IPS-NIHi11 (cell line): ENCODE measurements at places on chromosomes 7 and 10.

GRCh38 chr7:119232091-119232490, 1007.6 kb downstream of the ANKRD7 start:
- no peak for DNase-seq

DNA sequence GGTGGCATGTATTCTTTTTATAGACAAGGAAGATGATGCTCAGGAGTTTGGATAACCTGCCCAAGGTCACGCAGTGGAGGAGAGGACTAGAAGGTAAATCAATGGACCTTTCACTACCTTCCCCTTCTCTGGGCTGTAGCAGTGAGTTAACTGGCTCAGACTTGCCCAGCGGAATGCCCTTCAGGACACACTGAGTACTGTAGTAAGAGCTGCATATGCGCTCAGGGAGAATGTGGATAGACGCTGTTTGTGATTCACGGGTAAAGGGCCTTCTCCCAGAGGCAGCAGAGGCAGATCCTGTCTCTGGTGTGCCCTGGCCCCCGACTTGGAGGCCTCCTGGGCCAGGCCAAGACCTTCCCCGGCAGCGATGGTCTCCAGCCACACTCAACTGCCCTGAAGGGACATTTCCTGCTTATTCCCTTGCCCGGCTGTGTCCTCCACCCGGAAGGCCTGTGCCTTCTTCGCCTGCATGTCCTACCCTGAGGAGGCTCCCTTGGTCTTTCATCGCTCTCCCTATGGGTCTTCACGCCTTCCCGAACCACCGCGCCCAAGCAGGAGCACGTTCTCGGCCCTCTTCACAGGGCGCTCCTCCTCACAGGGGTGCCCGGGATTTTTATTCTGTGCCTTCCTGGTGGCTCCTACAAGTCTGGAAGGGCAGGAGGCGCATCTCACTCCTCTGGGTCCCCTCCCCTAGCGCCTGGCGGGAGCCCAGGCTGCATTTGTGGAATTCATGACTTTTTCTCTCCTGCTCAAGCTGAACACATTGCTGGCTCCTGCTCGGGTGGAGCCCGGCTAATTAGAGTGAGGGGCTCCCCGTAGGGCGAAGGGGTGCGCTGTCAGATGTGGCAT, 1.8 kb upstream of the IKZF1 start:
- no peak for DNase-seq

DNA sequence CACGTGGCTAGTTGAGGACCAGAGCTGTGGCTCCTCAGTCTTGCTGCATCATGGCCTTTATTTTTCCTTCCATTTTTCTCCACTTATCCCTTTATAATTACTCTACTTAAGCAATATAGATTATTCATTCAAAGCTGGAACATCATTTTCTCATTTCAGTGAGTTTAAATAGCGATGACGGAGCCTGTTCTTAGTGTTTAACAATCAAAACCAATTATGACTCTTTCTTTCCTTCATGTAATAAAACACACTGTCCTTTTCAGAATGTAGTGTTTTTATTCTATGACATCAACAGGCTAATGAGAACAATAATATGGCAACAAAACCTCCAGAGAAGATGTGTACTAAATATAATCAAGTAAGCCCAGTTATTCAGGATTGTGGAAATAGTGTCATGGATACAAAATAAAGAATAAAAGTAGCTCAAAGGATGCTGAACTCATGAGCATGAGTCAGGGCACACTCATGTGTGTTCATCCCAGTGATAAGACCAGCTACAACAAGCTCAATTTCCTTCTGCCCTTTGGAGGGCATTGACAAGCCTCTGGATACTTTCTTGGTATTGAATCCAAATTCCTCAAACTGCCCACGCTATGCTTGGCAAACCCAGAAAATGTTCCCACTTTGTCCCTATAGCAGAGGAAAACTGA, 188.4 kb downstream of the CYP26A1 start:
- no peak for DNase-seq

- no peak for DNase-seq
Observed at GRCh38 chr7:4822677-4823076, 39.2 kb downstream of the PAPOLB start.

GRCh38 chr7:142793156-142793555, 22.4 kb downstream of the PRSS2 start:
- DNase-seq = no peak

DNA sequence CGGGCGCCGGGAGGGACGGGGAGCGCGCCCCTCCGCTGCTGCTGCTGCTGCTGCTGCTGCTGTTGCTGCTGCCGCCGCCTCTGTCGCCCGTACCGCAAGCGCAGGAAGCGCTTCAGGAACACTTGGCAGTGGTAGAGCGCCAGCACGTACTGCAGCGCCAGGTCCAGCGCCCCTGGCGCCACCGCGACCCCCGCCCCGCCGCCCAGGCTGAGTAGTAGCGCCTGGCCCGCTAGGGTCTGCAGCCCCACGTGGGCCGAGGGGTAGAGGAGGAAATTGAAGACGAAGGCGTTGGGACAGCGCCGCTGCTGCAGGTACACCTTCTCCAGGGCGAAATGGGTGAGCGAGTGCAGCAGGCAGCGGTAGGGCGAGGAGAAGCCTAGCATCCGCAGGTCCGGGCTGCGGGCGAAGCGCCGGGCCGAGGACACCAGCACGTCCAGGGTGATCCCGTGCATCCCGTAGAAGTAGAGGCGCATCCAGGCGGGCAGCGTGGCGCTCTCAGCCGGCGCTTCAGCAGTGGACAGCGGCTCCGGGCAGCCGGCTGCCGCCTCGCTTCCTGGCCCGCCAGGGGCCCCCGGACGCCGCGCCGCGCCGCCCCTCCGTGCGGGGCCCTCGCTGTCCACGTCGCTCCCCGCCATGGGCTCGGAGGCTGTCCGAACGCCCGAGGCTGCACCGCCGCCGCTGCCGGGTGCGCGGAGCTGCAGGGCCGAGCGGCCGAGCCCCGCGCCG, at the start of gene TMEM229A:
Gene TMEM229A (minus strand): TSS at position 699 of the 726 bp plus-strand sequence. CDS start 64 bp downstream, at position 635.
- DNase-seq = peak; percentile 77

GRCh38 chr10:88800152-88801125, 2.1 kb upstream of the LIPM start:
- DNase-seq = no peak

DNA sequence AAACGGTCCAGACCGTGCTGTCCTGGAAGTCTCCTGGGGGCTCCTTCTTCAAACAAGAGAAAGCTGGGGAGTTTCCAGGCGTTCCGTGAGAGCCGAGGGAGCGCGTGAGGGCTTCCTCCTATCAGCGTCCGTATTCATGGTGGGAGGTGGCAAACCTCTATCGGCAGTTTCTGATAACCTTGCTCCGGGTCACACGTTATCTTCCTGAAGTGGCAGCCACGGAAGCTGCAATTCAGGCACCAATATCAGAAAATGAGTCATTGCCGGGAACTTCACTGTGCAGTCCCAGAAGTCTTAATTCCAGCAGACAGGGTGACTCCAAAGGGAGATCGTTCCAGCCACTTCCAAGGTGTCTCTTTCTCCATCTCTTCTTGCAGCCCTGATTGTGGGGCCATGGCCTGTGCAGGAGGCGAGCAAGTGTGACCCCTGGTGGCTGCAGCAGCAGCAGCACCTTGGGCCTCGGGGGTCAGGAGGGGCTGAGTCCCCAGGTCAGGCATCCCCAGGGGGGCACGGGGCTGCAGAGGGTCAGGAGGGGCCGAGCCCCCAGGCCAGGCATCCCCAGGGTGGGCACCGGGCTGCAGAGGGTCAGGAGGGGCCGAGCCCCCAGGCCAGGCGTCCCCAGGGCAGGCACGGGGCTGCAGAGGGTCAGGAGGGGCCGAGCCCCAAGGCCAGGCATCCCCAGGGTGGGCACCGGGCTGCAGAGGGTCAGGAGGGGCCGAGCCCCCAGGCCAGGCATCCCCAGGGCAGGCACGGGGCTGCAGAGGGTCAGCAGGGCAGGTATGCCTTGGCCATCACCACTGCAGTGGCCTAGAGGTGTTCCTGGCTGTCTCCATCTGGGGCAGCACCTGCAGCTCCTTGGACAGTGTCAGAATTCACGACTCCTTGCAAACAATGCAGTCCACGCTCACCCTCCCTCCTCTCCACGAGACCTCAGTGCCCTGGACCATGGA, 538.7 kb downstream of the DNAJB6 start:
- DNase-seq = no peak

GRCh38 chr7:70072220-70072619, 473.9 kb downstream of the AUTS2 start:
- DNase-seq = no peak

DNA sequence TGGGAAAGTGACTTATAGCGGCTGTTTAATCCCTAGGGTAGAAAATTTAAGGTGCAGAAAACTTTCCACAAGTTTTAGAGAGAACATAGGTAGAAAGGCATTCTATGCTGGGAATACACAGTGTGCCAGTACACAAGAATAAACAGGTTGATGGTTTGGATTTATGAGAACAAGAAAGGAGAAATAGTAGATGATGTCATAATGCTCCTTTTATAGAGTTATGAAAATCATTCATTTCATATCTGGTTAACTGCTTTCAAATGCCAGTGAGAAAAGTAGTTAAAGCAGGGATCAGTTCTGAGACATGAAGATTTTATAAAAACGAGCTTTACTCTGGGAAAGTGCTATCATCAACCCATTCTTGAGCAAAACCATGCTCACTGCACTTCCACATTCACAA, 311.4 kb downstream of the PARD3 start:
- no peak for DNase-seq

GRCh38 chr10:43024524-43024923, 52.3 kb upstream of the RET start:
- DNase-seq = no peak

DNA sequence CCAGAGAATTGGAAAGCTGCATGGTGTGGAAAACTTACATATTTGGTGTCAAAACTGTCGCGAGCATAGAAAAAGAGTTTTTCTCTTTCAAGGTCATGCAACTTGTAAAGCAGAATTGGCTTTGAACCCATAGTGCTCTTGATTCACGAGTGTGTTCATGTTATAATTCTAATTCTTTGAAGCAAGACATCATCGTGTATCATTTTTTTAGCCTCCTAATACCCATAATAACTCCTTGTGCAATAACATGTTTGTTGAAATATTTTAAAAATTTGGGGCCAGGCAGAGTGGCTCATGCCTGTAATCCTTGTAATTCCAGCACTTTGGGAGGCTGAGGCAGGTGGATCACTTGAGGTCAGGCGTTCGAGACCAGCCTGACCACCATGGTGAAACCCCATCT, 4.2 kb downstream of the CCL24 start:
- DNase-seq = no peak

DNA sequence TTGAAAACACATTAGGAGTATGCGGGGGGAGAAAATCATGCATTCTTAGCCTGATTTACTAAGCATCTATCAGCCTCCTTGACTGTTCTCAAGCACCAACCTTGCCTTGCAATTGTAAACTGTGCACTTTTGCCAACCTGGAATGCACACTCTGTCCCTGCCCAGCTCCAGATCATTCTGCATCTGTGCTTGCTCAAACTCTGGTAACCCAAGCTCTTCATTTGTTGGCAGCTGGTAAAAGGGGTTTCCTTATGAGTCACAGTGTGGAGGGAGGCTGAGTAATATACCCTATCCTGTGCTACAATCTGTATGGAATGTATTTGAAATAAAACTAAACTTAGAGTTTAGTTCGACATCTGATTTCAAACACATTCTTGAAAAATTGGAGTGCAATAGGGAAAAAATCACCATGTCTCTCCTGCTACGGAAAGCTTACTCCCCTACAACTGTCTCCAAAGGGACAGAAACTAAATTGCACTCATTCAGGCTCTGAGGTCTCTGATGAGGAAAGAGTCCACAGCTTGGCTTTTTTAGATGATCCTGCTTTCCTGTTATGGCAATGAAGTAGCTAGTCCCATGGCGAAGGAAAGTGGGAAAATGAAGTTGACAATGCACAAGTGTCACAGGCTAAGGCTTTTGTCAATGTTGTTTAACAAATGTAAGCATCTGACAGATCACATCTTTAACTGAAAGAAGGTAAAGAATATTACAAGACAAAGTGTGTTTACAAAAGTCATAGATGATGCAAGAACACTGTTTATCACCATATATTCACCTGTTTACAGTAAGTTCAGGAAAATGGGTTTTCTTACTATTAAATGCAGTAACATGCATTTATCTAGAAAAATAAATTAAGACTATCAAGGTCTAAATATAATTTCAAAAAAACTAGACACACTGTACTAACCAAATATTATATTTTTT, 61.9 kb downstream of the TES start:
- peak; percentile 34 for DNase-seq

GRCh38 chr7:36048902-36049240, 104.2 kb upstream of the EEPD1 start:
- DNase-seq = no peak

DNA sequence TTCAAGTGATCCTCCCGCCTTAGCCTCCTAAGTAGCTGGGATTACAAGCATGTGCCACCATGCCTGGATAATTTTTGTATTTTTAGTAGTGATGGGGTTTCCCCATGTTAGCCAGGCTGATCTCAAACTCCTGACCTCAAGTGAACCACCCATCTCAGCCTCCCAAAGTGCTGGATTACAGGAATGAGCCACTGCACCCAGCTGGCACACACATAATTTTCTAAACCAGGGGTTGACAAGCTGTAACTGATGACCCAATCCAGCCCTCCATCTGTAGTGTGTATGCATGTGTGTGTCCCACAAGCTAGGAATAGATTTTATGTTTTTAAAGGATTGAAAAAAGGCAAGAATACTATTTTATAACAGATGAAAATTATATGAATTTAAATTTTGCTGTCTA, 125.9 kb upstream of the INSYN2A start:
- no peak for DNase-seq

DNA sequence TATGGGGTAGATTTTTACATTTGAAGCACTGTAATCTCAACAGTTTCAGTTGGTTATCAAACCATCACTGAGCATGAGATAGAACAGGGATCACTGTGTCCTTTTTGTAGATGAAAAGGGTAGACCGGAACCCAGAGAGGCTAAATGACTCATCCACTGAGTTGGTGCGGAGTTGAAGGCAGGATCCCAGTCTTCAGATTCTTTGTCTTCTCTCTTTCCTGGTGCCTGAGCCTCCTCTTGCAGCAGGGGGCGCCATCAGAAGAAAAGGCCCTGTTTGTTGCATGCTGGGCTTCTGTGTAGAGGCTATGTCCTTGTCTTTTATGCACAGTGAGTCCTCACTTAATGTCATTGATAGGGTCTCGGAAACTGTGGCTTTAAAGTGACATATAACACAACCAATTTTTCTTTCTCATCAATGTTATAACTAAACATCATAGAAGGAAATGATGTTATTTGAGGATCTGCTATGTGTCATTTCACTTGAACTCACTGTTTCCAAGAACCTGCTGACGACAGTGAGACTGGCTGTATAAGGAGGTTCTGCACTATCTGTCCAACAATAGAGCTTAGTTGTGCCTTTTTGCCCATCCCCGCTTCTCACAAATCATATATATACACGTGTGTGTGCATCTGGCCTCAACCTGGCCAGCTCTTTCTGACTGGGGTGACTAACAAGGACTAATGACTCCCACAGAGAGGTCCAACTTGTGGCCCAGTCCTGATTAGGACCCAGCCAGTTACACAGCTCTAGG, 14.3 kb downstream of the ZNF282 start:
- peak; percentile 89 for DNase-seq

- DNase-seq = no peak
Observed at GRCh38 chr7:39617005-39617404, 6.4 kb upstream of the RALA start.

- DNase-seq = peak; percentile 29
Observed at GRCh38 chr7:79298145-79298760, 155.2 kb downstream of the MAGI2 start.

DNA sequence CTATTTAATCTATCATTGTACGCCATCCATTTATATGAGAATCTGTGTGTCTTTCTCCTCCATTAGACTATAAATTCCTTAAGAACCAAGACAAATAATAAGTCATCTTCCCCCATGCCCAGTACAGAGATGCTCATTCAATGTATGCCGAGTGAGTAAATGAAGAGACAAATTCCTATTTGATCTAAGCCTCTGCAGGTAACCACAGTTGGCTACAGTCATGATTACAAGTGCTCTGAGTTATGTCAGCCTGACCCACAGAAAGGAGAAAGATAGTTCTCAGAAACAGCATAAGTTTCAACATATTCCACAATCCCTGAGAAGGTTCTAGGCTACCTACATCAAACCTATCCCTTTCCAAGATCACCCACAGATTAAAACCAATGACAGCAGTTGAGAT, 46.1 kb downstream of the MPP7 start:
- no peak for DNase-seq
